Frontal cortex (tissue), 4 donors: ENCODE measurements at places on chromosomes 12 and 14.
A peak's percentile ranks its signal among the peaks of the same experiment; 100 is the strongest.

- no peak for DNase-seq
Measured at GRCh38 chr14:20350860-20351259, 7.4 kb downstream of the PARP2 start.

DNA sequence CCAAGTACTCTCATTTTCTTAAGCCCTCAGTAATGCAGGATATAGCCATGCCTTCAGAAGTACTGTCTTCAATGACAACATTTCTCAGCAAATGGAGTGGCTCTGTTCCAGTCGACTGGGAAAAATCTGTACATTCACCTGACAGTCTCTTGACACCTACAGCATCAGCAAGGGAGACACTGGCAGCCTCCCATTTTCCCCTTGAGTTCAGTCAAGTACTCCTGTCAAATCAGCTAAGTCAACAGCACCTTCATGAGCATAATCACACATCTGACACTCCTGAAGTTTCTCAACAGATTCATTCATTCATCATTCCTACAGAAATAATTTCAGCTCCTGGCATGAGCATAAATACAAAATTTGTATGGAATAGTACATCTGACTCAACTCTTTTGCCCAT lies 46.1 kb downstream of the INTS13 start:
- no peak for DNase-seq

DNA sequence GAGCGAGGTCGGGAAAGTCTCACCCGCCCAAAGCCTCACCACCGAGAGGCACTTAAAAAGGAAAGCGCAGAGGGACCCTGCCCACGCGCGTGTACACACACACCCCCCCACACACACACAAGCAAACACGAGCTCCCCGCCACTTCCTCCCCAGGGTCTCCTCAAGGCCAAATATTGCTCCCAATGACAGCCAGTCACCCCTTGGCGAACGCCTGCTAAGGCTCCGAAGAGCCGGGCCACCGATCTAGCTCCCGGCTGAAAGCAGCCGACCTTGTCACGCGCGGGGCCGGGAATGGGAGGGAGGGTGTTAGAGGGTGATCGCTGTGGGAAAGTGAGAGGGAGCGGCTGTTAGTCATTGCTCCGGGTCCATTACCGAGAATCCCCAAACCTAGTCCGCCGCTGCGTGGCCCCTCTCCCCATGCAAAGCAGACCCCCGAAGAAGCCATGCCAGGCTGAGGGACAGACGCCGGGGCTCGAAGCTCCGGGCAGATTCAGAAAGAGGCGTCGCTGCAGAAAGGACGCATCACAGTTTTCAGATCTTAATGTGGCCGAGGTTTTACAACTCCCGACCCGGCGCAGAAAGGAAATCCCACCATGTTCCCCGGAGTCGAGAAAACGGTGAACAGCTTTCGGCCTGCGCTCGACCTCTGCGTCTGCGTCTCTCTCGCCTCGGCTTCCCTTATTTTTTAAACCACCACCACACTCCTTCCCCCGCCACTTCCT lies 2.6 kb downstream of the BMP4 start:
- no peak for DNase-seq

- DNase-seq = no peak
Measured at GRCh38 chr14:65010211-65010931, 23.7 kb downstream of the FNTB start.

GRCh38 chr14:92486881-92487280 lies 26.7 kb upstream of the RIN3 start:
- DNase-seq = no peak

DNA sequence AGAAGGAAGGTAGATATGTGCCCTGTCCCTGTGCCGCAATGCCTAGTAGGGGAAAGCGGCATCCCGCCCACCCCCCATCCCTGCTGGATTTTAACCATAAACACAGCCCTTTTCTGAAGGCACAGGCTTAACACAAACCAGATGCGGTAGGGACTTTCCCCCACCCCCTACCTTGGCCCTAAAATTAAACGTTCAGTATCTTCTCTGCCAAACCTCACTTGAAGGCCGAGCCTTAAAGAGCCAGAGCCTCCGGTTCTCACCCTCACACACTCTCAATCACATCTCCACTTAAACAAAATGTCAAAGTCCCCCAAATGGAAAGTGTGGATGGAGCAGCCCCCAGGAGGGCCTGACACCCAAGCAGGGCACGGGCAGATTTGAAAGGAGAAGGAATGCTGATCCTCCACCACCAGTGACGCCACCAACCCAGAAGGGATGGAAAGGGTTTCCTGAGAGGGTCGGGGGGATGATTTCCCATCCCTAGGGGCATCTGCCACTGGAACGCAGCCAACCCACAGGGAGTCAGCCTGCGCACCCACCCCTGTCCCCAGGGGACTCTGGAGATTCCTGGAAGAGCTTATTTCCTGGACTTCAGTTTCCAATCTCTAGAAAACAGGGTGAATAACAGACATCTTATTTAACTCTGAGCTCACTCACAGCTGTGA lies 26.4 kb downstream of the ACTN1 start:
- no peak for DNase-seq

DNA sequence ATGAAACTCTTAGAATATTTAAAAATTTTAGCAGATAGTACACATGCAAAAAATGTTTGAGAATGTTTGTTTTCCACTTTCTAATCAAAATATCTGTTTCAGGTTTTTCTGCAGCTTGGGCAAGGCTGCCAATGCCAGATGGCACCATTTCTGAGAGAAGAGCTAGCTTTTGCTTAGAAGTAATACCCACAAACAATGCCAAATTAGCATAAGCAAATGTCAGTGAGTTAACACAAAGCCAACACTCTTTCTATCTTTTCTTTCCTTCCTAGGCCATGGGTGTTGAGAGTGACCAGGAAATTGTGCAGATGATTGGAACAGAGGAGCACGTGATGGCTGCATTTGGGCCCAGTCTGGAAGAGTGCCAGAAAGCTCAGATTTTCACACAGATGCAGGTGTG lies 35.2 kb downstream of the POLR3B start:
- DNase-seq = no peak

- DNase-seq = no peak
Measured at GRCh38 chr14:59313144-59313651, 124.7 kb downstream of the DAAM1 start.

DNA sequence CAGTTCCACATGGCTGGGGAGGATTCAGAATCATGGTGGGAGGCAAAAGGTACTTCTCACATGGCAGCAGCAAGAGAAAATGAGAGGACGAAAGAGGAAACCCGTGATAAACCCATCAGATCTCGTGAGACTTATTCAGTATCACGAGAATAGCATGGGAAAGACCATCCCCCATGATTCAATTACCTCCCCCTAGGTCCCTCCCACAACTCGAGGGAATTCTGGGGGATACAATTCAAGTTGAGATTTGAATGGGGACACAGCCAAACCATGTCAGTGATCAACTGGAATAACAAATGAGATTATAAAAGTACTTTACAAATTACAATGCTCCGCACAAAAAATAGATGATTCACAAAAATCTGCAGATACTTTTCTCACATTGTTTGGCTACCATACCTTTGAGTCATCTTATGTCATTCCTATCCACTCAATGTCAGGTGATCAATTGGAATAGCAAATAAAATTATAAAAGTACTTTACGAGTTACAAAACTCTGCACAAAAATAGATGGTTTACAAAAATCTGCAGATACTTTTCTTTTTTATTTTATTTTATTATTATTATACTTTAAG lies 338.9 kb downstream of the C12orf50 start:
- DNase-seq = no peak

GRCh38 chr12:11728154-11728755 lies 78.8 kb downstream of the ETV6 start:
- no peak for DNase-seq

DNA sequence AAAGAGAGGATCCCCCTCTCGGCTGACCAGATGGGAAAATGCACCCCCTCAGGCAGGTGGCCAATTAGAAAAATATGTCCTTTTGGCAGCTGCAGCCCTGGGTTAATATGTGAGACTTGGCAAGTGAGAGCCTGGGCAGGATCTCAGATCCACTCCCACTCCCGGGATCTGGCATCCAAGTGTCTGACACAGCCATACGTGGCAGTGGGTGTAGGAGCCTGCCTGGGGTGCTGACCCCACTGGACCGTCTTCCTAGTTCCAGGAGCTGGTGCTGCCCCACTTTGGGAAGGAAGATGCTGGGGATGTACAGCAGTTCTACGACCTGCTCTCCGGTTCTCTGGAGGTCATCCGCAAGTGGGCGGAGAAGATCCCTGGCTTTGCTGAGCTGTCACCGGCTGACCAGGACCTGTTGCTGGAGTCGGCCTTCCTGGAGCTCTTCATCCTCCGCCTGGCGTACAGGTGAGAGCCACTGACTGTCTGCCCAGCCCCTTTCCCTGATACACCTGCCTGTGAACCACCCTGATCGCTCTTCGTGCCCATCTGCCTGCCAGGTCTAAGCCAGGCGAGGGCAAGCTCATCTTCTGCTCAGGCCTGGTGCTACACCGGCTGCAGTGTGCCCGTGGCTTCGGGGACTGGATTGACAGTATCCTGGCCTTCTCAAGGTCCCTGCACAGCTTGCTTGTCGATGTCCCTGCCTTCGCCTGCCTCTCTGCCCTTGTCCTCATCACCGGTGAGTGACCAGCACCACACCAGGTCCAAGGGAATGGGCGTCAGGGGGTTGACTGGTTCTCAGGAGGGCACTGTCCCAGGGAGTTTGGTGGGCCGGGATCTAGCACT lies 5.8 kb downstream of the NR4A1 start:
- DNase-seq = no peak

GRCh38 chr14:35140718-35141581 lies 18.6 kb downstream of the PRORP start:
- no peak for DNase-seq

DNA sequence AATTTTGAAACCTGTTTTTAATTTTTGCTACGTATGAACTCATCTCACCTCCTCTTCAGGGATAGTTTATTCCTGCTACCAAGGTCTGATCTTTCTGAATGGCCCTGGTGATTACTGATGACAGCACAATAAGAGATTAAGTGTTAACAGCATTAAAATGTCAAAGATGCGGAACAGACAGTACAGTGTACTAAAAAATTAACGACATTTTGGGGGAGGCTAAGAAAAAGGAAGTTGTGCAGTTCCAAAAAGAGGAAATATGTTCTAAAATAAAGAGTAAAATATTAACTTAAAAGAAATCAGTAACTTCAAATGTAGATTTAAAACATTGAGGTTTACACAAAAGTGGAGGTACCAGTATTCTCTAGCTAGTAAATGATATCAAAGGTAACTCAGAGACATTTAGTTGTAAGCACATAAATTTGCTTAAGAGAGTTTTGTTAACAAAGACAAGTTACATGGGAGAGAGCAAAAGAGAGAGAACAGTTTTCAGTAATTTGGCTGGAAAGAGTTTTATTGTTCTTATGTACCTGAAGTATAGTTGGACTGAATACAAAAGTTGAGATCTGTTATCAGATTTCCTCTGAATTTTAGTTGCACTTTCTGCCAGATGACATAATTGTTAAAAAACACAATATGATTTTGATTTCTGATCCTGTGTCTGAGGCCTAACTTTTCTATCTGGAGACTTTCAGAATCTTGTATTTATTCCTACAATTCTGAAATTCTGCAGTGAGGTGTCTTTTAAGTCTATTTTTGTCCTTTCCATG lies 4.2 kb upstream of the CLECL1 start:
- DNase-seq = no peak

DNA sequence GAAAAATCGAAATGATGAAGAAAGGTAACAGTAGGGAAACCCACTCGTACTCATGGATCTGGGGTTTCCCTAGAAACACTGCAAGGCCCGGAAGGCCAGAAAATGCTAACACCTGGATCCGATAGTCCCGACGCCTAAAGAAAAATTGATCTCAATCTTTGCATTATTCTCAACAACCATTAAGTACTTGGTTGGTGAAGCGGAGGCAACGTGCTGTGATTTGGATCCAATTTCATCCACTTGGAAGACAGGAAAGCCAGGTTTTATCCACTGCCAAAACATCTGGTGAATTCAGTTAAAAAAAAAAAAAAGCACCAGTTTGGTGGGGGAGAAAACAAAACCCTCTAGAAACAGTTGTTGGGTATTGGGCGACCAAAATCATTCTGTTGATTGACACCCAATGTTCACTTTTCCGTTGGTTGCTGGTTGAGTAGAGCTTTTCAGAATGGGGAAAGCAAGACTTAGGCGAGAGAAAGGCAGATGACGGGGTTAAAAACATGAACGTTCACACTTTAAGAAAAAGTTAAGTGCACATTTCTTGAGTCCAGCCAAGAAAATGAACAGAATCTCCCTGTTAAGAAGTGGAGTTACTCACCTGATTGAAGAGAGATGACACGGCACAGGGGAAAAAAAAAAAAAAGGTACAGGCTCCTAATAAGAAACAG lies 41.9 kb upstream of the MED13L start:
- DNase-seq = no peak

DNA sequence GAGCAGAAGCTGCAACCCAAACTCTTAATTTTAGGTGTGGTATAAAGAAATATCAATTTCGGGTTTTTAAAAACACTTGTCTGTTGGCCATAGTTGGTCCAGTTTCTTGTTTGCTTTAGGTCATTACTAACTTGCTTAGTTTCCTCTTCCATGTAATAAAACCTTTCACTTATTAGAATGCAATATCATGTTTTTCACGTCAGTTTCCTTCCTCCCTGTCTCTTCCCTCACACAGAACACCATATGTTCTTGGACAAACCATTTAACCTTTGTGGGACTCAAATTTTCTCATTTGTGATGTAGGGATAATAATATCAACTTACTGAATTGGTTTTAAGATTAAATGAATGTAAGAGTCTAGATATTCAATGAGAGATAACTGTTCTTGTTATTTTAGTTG lies 22.9 kb downstream of the PMCH start:
- DNase-seq = no peak

- DNase-seq = peak; percentile 80
Measured at GRCh38 chr12:2583091-2583497, 211.7 kb upstream of the FKBP4 start.

GRCh38 chr14:54568821-54569595 lies 2.1 kb downstream of the SAMD4A start:
- DNase-seq = no peak

DNA sequence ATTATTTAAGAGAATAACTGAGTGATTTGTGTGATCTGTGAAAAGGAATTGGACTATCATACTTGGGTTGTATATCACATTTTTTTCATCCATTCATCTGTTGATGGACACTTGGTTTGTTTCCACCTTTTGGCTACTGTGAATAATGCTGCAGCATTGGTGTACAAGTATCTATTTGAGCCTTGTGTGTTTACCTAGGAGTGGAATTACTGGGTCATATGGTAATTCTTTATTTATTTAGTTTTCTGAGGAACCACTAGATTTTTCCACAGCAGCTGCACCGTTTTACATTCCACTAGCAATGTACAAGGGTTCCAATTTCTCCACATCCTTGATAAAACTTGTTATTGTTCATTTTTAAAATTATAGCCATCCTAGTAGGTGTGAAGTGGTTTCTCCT lies 56.1 kb downstream of the APAF1 start:
- no peak for DNase-seq

- no peak for DNase-seq
Measured at GRCh38 chr12:21509768-21510167, 8.2 kb downstream of the GOLT1B start.
